ACHN (cell line): ENCODE measurements at places on chromosomes 5 and 9.

DNA sequence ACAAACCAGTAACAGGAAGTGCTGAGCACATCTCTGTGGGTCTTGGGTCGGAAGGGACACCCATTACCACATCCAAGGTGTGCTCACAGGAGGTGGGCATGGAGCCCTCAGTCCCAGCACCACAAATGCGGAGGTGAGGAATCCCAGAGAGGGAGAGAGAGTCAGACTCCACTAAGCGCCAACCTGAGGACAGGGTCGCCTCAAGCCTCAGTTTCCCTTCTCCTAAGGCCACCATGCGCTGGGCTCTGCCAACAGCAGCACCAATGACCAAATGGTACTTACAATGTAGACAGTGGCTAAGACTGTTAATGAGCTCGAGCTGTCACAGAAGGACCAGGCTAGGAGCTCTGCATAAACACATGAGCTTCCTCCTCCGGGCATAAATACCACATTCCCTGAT is 43.1 kb downstream of the BICD2 start:
- DNase-seq = no peak

DNA sequence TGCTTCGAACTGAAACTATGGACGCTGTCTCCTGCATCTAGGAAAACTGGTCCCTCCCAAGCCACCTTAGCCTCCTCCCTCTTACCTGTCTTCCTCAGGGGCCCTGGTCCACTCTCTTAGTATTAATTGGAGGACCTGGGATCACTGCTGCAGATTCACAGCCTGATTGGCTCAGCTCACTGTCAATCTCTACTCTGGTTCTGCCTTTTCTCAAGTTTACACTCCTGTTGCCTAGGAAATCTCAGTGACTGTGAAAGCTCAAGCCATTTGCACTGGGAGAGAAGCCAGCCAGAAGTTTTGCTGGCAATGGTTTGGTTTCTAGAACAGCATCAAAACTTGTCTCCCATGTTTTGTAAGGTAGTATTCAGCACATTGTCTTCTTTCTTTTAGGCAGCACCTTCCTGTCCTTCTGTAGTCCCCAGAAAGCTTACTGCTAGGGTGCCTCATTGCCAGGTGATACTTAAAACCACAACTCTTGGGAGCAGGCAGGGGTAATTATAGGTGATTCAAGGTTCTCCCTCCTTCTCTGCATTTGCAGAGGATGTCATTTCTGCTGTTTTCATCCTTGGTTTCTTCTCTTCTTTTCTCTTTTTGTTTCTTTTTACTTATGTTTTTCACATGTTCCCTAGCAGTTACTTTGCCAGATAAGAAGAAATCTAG is at the start of gene CAPSL:
TSS of gene CAPSL (minus strand) at position 55 of the 660 bp plus-strand sequence. CDS start 17,502 bp downstream, outside the sequence.
- peak; percentile 11 for DNase-seq

DNA sequence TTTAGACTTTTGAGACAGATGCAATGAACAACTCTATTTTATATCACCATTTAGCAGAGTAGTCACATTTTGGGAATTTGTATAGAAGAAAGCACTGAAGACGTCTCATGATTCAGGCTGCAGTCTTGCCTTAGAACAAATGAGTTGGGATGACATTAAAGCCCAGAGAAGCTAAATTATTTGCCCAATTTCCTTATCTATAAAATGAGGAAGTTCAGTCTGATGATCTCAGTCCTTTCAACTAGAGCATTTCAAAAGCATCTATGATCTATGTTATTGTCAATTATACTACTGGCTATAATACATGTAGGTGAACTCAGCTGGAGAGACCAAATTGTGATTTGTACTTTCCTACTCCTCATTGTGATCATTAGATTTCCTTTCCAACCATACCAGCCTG is 154.1 kb downstream of the OSTF1 start:
- DNase-seq = no peak

DNA sequence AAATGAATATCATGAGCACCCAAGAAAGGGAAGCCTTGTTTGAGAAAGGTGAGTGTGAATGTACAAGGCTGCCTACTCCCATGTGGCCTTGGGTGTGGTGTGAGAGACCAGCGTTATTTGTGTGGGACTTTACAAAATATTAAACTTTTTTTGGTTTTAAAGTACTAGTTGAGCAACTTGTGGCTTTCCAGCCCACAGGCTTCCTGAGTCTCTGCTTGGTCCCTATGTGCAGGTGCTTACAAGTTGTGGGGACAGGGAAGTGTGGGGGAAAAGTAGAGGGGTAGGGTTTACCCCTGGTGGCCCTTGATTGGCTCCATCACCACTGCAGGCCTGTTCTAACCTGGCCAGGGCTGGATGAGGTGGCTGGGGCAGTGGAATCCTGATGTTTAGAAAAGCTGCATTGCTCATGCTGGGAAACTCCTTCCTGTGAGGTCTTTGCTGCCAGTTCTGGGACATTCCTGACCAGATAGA is 19.7 kb downstream of the PTTG1 start:
- DNase-seq = no peak

DNA sequence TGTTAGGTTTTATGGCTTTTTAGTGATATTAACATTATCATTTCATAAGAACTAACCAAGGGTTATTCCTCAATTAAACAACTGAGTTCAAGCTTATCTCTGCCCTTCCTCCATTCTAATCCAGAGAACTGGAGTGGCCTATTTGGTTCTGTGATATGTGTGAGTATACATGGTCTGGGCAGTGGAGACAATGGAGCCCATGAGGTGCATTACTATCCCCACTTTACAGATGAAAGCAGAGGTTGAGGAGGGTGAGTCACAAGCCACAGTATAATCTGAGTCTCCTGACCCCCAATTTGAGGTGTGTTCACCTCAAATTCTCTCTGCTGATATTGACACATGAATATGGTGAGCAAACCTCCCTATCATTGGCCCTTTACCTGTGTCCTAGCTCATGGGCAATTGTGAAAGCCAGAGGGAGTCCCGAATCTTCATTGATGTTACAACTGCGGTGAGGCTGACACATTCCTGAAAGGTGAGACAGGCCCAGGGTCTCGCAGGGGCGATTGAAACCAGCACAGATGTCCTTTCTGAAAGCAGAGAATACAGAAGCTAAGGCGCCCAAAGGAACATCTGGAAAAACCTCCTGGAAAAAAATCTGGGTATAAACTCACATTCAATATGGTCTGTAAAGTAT is 217.2 kb downstream of the TARS1 start:
- no peak for DNase-seq

DNA sequence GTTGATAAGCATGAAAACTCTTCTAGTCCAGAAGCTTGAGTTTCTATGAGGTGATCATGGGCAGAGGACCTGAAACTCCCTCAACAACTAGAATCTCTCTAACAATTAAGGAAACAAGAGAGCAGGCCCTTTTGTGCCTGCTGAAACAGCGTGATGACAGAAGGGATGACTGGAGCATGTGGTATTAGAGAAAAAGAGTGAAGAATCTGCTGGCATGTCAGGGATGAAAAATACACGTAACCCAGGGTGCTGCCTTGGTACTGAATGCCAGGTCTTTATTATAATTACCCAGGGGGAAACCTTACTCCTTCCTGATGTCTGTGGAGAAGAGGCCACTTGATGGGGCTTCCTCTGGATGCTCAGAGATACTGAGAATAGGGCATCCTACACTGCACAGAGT is 167.8 kb downstream of the CRB2 start:
- no peak for DNase-seq

GRCh38 chr9:132366481-132366880 is 11.7 kb upstream of the SETX start:
- no peak for DNase-seq

GRCh38 chr5:124341066-124341858 is 405.2 kb downstream of the ZNF608 start:
- no peak for DNase-seq

DNA sequence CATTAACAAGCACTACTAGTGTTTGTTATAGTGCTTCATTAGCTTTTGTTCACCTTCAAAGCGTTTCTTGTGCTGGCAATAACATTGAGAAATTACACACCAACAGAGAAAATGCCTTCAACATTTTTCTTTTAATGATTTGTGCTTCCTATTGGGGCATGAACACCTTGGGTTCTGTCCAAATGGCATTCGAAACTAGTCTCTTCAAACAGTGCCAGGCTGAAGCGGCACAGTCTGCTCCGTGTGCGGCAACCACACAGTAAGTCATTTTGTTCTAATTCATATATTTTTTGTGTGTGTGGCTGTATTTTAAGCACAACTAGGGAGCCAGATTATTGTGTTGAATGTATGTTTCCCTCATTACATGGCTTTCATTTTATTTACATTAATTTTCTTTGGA is 414.7 kb upstream of the SGCD start:
- DNase-seq = no peak

- DNase-seq = no peak
These were observed 21.1 kb downstream of the SPOCK1 start for GRCh38 chr5:137478043-137478442.

GRCh38 chr5:131997727-131998117 is 13.7 kb downstream of the ACSL6 start:
- no peak for DNase-seq

GRCh38 chr9:135930446-135931345 is 23.4 kb upstream of the CAMSAP1 start:
- no peak for DNase-seq

GRCh38 chr5:158154226-158155005 is 295.5 kb upstream of the CLINT1 start:
- DNase-seq = no peak

DNA sequence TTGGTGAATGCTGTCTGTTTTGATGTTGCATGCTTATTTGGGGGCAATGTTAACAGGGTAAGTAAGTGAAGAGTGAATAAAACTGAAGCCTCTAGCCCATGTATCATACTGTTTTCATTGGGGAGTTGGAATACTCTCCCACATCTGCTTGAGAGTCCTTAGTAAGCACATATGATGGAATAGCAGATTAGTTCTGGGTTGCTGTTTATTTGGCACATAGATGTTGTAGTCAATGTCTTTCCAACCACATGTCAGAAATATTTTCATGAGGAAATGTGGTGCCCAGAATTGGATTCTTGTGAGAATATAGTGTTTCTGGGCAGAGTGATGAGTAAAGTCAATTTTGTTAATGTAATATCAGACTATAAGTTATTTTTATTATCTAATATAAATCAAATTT is 611.7 kb upstream of the FTMT start:
- DNase-seq = no peak

GRCh38 chr9:131481441-131482342 is 21.0 kb upstream of the POMT1 start:
- DNase-seq = no peak

- peak; percentile 98 for DNase-seq
These were observed 97.2 kb downstream of the SH3TC2 start for GRCh38 chr5:148965511-148966265.

DNA sequence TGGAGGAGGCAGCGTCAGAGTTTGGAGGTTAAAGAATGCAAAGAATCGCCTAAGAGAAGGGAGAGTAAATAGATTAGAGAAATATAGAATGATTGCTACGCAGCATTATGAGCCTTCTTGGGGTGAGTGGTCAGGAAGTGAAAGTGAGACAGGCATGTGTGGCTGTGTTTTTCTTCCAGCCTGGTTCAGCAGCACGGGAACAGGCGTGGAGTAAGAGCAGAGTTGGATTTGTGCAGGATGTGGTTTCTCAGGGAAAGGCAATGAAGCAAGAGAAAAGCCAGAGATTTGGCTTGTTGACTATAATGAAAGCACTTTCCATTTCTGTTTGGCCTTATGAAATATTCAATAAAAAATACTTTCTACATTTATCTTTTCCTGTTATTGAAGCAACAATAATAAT is 34.3 kb upstream of the FRMD3 start:
- no peak for DNase-seq

DNA sequence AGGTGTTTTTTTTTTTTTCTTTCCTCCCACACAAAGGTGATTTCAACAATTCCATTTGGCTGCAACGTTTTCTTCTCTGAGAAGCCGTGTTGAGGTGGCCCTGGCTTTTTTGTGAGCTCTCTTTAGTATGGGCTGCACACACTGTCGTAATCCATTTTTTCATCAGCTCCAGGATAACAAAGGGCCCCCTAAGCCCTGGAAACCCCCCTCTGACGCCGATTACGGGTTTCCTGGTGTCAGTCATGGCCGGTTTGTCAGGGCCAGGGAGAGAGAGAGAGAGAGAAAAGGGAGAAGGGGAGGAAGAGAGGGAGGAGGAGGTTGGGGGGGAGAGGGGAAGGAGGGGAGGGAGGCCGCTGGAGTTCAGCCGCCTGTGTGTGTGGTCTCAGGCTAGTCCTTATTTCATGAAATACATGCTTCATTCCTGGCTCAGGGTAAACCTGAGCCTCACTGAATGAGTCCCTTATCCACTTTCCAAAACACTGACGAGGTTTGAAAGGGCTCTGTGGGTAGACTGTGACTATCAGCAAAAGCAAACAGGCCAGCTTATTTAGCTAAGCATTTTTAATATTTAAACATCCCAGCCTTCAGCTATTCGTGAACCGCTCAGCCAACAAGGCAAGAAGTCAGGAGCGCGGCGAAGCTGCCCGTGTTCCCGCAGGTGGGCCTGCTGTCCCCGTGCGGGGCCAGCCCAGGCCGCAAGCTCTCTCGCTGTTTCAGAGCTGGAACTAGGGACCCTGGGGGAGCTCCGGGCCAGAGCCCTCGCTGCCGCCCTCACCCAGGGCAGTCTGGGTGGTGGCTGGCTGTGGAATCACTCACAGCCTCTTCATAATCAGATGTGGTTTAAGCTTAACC is 172.8 kb downstream of the ERCC6L2 start:
- DNase-seq = no peak

GRCh38 chr5:155727512-155728145 is 599.3 kb upstream of the SGCD start:
- no peak for DNase-seq

- DNase-seq = peak; percentile 20
These were observed 394.9 kb downstream of the GADD45G start for GRCh38 chr9:89999534-90000370.

DNA sequence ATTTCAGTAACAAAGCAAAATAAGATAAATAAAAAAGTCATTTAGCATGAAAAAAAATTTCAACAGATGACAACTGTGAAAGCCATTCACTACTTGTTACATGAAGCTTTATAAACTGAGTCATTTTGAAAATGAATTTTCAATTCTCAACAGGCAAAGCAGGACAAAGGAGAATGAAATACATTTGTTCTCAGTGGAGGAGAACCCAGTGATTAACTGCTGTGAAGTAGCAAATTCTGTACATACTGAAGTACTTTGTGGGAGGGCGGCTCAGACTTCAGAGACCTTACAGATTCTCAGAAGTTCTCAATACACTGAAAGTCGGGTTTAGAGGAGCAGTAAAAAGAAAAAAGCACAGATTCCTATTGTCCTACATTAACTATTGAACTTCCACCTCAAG is 21.7 kb downstream of the SKIC3 start:
- no peak for DNase-seq

GRCh38 chr5:35383041-35383440 is 152.8 kb upstream of the PRLR start:
- no peak for DNase-seq
